CD4-positive, alpha-beta T cell treated with Interleukin-6 at 100 ng/mL for 8 hours (primary cell): ENCODE measurements at places on chromosomes 11 and 22.

- no peak for DNase-seq
Measured at GRCh38 chr22:22201185-22201929, 43.2 kb upstream of the VPREB1 start.

DNA sequence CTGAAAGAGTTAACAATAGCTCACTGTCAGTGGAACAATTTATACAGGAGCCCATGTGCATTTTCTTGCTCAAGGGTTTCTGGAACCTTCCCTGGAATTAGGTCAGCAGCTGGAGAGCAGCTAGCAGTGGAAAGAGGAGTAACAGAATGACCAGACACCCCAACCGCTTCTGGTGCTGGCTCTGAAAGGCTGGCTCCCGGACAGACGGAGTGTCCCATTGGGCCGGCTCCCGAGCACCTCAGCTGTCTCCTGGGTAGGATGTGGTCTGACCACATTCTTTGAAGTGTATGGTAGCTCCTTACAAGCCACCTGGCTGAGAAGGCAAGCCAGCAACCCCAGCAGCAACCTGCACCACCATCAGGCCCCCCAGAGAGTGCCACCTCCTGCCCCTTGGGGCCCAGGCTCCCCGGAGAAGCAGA lies 44.7 kb downstream of the ABTB2 start:
- DNase-seq: peak; percentile 10

- no peak for DNase-seq
Measured at GRCh38 chr11:125398475-125398874, 97.6 kb downstream of the FEZ1 start.

GRCh38 chr22:46740910-46741780 lies 3.1 kb upstream of the CERK start:
- no peak for DNase-seq

DNA sequence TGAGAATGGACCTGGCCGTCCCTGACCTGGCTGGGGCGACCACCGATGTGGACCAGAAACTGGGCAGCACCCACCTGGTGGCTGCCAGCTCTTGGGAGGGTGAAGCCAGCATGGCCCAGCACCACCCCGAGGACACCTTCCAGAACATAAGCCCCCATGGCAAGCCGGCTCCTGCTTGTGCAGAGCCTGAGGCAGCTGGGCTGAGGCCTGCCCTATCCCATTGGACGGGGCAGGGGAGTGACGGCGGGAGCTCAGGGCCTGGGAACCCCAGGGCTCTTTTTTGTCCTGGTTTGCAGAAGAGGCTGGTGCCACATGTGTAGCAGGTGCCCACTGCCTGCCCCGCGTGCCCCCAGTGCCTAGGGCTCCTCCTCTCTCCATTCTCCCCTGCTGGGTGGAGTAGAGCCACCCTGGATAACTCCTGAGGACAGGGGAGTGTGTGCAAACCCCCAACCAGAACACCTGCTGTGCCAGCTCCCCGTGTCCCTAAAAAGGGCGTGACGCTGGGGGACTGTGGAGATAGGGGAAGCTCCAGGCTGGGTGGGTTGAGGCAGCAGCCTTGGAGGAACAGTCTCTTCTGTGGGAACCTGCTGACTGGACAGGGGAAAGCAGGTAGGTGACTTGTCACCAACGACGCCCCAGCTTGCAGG lies 11.9 kb downstream of the DUSP8 start:
- no peak for DNase-seq

DNA sequence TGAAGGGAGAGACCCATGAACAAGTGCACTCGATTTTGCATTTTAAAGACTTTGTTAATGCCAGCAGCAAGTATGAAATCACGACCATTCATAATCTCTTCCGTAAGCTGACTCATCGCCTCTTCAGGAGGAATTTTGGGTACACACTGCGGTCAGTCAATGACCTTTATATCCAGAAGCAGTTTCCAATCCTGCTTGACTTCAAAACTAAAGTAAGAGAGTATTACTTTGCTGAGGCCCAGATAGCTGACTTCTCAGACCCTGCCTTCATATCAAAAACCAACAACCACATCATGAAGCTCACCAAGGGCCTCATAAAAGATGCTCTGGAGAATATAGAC lies 5.9 kb downstream of the SERPIND1 start:
- no peak for DNase-seq

DNA sequence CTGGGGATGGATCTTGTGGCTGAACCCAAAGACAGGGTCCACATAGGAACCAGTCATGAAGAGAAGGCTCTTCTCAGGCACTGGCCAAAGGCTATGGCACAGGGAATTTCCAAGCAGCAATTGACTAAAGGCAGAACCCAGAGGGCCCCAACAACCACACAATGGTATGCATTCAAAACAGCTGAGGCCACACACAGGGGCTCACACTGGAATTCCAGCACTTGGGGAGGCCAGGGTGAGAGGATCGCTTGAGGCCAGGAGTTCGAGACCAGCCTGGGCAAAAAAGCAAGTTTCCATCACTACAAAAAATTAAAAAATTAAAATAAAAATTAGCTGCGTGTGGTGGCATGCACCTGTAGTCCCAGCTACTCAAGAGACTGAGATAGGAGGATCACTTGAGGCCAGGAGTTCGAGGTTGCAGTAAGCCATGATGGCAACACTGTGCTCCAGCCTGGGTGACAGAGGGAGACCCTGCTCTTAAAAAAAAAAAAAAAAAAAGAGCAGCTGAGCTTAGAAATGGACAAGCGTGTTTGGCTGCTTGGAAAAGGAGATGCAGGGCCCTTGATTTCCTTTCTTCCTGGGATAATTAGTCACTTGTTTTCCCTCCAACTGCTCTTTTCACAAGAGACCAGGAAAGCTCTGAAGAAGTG lies 44.6 kb downstream of the MYH9 start:
- DNase-seq: no peak

- DNase-seq: no peak
Measured at GRCh38 chr11:120883404-120884080, 140.4 kb upstream of the TBCEL start.

- DNase-seq: no peak
Measured at GRCh38 chr11:93648158-93648557, 13.3 kb upstream of the CEP295 start.

GRCh38 chr11:61899146-61899841 lies 7.9 kb upstream of the FADS3 start:
- peak; percentile 90 for DNase-seq

GRCh38 chr22:41909310-41910049 lies 5.4 kb downstream of the SHISA8 start:
- DNase-seq: no peak

- DNase-seq: no peak
Measured at GRCh38 chr11:11626128-11626527, 4.3 kb upstream of the GALNT18 start.

DNA sequence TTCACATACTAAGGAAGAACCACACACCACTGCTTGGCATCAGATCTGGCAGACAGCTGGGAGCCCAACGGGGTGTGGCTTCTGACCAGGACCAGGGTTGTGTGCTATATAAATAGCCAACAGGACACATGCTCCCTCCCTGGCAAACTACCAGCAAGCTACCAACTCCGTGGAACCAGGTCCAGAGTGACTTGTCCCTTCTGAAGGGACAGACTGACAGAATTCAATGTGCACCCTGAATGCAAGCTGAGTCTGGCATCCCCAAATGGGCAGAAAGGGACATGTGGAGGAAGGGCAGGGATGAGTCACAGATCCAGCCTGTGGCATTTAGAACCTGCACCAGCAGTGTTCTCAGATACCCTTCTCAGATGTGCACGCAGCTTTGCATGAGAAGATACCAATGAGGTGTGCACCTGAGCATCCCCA lies 92.9 kb downstream of the MICAL3 start:
- no peak for DNase-seq

DNA sequence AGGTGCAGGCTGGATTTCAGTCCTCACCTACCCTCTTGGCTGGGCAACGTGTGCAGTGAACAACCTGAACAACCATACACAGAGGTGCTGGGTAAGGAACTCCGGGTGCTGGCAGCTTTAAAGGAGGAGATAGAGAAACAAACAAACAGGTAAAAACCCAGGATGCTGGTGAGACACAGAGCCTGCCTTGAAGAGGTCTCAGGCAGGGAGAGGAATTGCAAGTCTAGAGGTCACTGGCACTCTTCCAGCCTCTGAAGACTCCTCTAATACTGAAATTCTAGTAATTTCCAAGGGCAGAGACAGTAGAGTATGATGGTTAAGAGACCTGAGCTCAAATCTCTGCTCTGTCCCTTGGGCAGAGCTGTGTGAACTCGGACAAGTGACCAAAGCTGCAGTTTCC lies 192.5 kb downstream of the CEP164 start:
- no peak for DNase-seq

DNA sequence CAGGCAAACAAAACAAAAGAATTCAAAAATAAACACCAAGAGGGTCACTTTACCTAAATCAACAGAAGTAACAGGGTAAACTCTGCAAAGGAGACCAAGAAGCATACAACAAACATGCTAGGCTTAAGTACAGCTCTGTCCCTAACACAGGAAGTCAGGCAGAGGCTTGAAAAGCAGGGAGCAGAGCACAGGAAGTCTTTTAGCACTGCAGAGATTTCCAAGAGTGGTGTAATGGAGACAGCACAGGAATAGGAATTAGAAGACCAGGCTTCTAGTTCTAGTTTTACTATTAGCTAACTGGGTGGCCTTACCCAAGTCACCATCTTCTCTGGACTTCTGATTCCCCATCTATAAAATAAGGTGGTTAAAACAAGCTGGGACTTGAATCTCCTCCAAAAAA lies 1.9 kb downstream of the RBFOX2 start:
- no peak for DNase-seq

- DNase-seq: no peak
Measured at GRCh38 chr11:130653838-130654636, 205.6 kb downstream of the ADAMTS15 start.

DNA sequence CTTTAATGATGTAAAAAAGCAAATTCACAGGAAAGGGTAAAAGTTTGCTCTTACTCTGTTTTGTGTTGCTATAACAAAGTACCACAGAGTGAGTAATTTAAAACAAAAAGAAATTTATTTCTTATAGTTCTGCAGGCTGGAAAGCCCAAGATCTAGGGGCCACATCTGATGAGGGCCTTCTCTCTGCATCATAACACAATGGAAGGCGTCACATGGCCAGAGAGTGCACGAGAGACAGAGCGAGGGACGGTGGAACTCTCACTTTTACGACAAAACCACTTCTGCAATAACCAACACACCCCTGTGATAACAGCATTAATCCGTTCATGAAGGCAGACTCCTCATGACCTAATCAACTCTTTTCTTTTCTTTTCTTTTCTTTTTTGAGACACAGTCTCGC lies 31.1 kb downstream of the CD6 start:
- DNase-seq: no peak

GRCh38 chr11:131656179-131656838 lies 285.9 kb downstream of the NTM start:
- no peak for DNase-seq
